ENCODE measurements at places on chromosomes 12 and 14.

DNA sequence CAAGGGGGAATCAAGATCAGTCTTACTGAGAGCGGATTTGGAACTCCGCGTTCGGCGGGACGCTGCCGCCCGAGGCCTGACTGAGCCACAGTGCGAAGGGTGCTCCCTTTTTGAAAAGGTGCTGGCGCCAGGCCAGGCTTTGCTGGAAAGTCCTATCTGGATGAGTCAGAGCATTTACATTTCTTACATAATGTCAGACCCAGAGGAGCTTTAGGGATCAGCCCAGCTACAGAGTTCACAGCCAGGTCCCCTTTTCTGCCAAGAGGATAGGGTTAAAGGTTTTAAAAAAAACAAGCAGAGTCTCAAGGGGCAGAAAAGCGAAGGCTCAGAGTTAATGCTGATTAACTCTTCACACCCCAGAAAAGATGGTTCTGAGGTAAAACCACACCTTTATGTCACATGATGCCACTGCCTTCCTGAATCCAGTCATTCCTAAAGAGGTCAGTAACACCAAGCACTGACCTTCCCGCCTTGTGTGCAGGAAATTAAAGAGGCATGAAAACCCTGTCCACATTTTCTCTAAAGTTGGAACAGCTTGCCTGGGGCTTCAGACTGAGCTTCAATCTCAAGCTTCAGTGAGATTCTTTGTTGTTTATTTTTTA lies 11.7 kb upstream of the FBXL14 start:
- peak; percentile 92 for DNase-seq

- DNase-seq, result no peak
Measured at GRCh38 chr14:67186789-67187584, 2.3 kb upstream of the GARIN2 start.

GRCh38 chr12:19220852-19221466 lies 91.4 kb downstream of the PLEKHA5 start:
- DNase-seq, result no peak

GRCh38 chr12:113923251-113923650 lies 42.9 kb downstream of the RBM19 start:
- no peak for DNase-seq

DNA sequence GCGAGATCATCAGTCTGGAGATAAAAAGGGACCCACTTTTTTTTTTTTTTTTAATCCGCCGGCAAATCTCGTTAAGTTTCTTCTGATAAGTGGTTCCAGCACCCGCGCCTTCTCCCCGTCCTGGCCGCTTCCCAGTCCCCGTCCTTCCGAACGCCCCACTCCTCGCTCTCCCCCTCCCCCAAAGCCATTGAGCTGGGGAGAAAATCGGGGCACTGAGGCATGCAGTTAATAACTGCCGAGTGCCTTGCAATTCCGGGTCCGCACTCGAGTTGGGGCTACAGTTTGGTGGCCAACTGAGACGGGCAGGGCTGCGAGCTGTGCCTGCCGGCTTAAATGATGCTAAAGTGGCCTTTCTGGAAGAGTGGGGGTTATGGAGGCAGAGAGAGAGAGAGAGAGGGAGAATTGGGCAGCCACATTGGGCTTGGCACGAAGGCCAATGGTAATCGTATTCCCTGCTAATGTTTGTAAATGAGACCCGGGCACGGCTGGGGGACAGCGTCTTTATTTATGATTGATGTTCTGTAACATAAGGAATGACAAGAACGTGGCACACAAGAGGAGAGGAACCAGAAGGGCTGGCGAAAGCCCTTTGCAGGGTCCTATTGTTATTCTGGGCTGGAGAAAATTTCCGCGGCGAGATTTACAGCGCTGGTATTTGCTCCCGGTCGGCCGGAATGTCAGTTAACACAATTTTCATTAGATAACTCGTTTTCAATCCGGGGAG lies 115.4 kb upstream of the MYL2 start:
- no peak for DNase-seq

DNA sequence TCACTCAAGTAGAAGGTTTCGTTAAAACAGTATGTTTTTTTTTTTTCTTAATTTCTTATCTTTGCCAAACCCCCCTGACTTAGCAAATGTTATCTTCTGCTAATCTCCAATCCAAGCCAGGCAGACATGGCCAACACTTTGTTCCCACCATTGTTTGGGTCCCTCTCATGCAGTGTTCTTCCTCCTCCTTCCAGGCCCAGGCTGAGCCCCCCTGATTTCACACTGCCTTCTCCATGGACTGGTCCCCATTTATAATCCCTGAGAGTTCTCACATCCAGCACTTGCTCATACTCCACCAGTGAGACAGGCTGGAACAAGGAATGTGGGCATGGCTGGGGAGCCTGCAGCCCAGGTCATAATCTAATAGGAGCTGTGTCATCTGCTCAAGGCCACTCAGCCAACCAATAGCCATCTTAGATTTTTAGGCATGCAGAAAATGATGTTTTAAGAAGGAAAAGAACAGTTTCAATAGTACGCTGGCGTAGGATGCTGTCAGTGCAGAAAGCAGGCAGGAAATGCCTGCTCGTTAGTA lies 238.4 kb upstream of the CCDC196 start:
- DNase-seq, result no peak

DNA sequence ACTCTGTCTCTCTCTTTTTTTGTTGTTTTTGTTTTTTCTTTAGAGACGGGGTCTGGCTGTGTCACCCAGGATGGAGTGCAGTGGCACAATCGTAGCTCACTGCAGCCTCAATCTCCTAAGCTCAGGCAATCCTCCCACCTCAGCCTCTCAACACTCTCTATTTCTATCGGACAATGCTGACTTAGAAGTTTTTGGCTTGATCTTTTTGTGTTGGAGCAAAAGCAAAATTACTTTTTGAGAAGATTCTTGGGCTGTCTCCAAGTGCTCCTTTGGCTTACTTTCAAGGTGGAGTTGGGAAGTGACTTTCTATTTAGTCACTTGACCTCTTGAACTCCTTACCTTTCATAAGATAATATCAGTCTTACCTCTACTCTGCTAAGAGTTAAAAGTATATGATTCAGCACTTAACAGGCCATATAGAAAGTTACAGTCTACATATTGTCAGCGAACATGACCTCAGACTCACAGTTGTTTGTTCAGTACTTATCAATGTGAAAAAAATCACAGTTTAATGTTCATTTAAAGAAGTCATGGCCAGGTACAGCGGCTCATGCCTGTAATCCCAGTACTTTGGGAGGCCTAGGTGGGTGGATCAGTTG lies 15.4 kb upstream of the MIA2 start:
- no peak for DNase-seq

DNA sequence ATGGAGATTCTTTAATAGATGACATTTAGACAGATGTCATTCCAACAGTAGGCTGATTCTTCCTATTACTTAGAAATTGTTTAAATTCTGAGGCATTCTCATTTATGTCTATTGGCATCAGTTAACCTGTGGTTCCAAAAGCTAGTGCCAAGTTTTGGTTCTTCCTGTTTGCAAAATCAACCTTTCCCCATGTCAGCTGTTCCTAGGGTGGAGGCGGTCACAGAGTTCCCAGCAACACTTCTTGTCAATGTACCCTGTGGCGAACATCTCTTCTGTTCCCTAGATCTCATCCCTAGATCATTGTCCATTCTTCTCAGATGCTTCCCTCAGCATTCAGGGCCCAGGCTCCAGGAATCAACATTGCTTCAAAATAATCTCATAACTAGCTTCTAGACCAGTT lies 140.9 kb downstream of the PHLDA1 start:
- no peak for DNase-seq

DNA sequence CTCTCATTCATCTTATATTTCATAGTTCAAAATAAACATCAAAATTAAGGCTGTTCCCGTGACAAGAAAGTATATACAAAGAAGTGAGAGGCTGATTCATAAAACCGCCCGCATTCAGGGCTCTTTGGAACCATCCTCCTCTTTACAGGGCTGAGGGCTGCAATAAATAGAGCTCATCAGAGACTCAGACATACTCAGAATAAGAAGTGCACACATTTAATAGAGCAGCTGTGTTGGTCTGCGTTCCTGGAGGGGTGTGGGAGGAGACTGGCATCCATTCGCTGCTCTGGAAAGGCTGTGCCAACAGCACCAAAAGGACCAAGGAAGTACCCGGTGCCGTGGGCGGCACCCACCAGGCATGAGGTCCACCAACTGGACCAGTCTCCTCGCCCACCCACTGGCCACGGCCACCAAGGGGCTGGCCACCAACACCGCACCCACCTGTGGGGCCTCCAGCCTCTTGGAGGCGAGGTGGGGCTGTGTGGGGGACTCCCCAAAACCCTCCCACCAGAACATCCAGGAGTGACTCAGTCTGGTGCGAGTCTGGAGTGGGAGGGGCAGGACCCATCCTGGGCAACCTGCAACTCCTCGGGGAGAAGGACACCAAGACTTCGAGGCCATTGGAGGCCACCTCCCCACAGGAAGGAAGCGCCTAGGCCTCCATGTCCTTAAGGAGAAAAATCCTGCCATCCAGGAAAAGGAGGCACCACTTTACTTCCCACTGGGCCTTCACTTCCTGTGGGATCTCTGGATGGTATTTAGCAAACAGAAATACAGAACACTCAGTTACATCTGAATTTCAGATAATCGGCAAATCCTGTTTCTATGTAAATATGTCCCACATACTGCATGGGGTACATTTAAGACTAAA lies 32.7 kb downstream of the VCPKMT start:
- peak; percentile 49 for DNase-seq

DNA sequence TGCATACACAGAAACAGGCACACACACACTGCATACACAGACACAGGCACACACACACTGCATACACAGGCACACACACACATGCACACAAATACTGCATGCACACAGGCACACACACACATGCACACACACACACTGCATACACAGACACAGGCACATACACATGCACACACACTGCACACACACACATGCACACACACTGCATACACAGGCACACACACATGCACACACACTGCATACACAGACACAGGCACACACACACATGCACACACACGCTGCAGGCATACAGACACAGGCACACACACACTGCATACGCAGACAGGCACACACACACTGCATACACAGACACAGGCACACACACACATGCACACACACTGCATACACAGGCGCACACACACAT lies 32.7 kb upstream of the BTBD6 start:
- no peak for DNase-seq
